ENCODE measurements at places on chromosomes 3 and 15.

GRCh38 chr3:49009396-49009795 is 2.2 kb downstream of the WDR6 start:
- DNase-seq, result no peak

DNA sequence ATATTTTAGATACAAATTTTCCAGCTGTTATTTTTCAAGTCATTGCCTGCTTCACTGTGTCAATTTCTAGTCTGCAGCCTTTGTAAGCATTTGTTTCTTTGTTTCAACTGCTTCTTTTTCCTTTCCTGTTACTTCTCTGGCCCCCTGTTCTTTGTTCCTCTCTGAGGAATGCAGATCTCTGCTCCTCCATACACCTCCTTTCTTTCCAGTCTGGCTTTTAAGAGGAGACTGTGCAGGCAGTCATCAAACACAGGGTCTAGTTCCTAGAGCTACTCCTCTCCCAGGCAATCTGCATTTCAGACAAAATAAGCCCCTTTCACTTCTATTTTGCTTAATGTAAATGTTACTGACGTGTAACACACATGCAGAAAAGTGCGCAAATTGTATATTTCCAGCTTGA is 502.9 kb downstream of the PDCD6IP start:
- DNase-seq, result no peak

- DNase-seq, result no peak
Measured at GRCh38 chr15:70336425-70337009, 238.8 kb upstream of the TLE3 start.

DNA sequence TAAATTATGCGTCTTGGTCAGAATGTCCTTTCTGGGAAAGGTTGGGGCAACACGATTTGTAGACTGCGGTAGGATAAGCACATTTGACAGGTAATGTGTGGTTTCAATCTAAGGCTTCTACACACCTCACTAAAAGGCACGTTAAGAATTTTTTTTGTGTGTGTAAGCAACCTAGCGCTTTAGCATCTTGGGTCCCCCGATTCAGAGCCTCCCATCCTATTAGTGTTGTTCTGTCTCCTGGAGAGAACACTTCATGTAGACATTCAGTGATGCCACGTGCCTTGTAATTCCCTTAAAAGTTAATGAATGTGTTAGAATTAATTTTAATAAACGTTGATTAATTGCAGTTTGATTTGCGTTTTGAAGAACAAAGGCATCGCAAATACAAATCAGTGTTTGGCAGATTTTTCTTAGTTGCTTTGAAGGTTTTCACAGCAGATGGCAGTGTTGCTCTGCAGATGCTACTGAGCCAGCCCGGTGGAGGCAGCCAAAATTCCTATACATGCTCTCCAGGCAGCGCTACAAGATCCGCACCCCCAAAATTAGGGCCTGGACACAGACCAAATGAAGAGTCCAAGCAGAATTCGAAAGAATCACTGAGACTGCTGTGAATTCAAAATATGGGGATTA is 63.5 kb downstream of the OTOL1 start:
- peak; percentile 29 for DNase-seq

DNA sequence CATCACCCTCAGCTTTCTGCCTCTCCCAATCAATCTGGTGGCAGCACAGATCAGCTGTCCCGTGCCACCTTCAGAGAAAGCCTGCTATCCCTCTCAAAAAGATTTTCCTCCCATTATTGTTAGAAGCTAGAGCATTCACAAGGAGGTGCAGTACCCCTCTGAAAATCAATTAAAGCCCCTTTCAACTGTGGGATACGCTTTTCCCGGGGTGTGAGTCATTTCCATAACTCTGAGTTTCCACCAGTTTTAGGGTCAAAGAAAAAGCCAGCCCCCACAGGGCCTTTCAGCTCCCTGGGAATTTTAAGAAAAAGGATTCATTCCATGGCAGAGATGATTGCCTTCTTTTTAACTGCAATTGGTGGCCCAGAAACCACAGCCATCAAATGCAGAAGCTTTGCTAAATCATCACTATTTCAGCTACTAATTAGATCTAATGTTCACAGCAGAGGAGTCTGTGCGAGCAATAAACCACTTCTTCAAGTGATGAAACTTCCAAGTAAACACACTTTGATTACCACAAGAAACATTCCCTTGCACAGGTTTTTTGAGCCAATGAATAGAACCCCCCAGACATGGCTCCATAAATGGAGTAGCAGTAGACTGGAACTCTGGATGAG is 270.0 kb upstream of the TPRG1 start:
- DNase-seq, result no peak

- DNase-seq, result no peak
Measured at GRCh38 chr15:76359152-76359551, 22.6 kb downstream of the ISL2 start.

- no peak for DNase-seq
Measured at GRCh38 chr3:109952924-109953323, 615.6 kb upstream of the DPPA4 start.

DNA sequence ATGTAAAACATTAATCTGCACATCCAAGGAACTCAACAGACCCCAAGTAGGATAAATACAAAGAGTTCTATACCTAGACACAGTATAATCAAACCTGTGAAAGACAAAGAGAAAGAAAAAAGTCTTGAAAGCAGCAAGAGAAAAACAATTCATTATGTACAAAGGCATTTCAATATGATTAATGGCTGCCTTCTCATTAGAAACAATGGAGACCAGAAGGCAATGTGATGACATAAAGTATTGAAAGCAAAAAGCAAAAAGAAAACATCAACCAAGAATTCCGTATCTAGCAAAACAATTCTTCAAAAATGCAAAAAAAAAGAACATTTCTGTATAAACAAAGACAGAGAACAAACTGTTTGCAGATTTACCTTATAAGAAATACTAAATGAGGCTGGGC is 81.1 kb downstream of the XXYLT1 start:
- DNase-seq, result no peak

DNA sequence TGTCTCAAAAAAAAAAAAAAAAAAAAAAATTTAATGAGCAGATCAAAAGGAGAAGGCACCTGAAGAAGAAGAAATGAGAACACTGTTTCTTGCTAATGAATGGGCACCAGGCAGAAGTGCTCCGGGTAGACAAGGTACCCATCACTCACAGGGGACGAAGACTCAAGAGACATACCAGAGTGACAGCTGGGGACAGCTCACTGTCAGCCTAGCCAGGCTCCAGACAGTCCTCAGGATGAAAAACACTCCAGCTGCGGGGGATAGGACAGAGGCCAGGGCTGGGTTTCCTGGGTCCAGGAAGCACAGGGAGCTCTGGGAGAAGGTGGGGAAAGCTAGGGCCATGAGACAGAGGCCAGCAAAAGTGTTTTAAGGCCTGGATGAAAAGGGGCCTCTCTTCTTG is 48.5 kb upstream of the PARL start:
- DNase-seq, result no peak

DNA sequence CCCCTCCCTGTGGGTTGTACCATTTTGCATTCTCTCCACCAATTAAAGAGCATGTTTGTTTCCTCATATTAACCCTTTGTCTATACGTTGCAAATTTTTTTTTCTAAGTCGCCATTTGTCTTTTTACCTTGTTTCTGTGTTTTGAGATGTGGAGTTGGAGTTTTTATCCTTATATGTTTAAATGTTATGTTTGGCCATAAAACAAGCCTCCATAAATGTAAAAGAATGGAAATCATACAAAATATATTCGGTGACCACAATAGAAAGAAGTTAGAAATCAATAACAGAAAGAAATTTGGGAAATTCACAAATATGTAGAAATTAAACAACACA is 29.2 kb downstream of the LRRK1 start:
- no peak for DNase-seq

- no peak for DNase-seq
Measured at GRCh38 chr3:144770915-144771351, 799.3 kb downstream of the DIPK2A start.

Data from NCI-H1694 (cell line).